ENCODE measurements at places on chromosomes 3 and 15. TPM values are rescaled to one million over a fixed set of nuclear protein-coding genes. Genes with fewer than 3 reads are reported as not detected.

The NEIL1 gene
- 8.6 TPM for total RNA-seq

The RAD54L2 gene
- total RNA-seq = 32.7 TPM

The GNAT1 gene
- not detected for total RNA-seq

The THBS1 gene
- total RNA-seq = 5.4 TPM

DNA sequence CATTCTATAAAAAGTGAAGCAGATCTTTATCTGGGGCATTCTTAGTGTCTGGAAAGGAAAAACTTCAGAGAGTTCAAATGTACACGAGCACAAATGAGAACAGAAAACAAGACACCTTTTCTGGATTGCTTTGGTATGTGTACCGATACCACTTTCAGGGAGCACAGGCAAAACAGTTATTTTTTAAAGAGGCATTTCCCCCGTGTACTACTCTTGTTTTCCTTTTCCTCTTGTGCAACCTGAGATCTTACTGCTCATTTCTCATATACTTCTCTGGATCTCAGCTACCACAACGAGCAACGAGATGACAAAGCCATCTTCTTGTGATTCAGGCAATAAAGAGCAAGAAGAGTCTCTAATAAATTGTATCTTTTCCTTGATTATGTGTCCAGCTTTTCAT, 463.6 kb downstream of the SHQ1 start:
- H3K27me3 ChIP-seq = no peaks in the 10 kb centered on the region
- H3K36me3 ChIP-seq = peaks cover 11% of the 10 kb centered on the region
- no peak overlapping the region for H3K4me3 ChIP-seq
- DNase-seq = no peak
- peaks cover 16% of the 10 kb centered on the region for H3K4me1 ChIP-seq

- DNase-seq = no peak
- H3K27ac ChIP-seq = peak overlapping the region; percentile 72
- H3K36me3 ChIP-seq = peaks cover 30% of the 10 kb centered on the region
- peaks cover 36% of the 10 kb centered on the region for H3K4me1 ChIP-seq
- peaks cover 4% of the 10 kb centered on the region for H3K27me3 ChIP-seq
- H3K4me3 ChIP-seq = peak overlapping the region; percentile 92
These were observed 585 bp downstream of the KIF23 start for GRCh38 chr15:69414701-69415167.

GRCh38 chr3:108296239-108296638, at the start of gene HHLA2:
TSS of gene HHLA2 (plus strand) at chr3:108296548. CDS start at chr3:108351814, 55,266 bp downstream.
- no peak for DNase-seq
- H3K4me3 ChIP-seq = peak within 1 kb of the TSS; percentile 48
- H3K4me1 ChIP-seq = peaks cover 77% of the 10 kb centered on the region
- H3K27me3 ChIP-seq = no peaks in the 10 kb centered on the region
- H3K36me3 ChIP-seq = peaks cover 13% of the 10 kb centered on the region

DNA sequence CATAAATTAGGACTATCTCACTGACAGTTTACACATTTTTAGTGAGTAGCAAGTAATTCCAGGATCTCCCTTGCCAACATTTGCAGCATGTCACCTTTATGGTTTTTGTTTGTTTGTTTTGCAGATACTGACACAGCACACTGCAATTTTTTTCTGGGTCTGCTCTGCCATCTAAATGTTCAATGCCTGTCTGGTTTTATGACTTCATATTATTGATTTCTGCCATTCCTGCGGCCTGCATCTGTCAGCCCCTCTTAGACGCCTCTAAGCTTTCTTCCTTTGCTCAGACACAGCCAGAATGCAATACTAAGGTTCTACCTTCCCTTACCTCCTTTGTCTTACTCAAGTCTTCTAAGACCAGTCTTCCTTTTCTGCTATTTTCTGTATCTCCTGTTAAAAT, 321.2 kb upstream of the AZI2 start:
- H3K4me1 ChIP-seq = no peaks in the 10 kb centered on the region
- no peak for DNase-seq
- no peak overlapping the region for H3K4me3 ChIP-seq
- no peak overlapping the region for H3K27ac ChIP-seq
- H3K27me3 ChIP-seq = peaks cover 2% of the 10 kb centered on the region

GRCh38 chr3:165518346-165518745, 318.9 kb downstream of the BCHE start:
- H3K27ac ChIP-seq = no peak overlapping the region
- no peak for DNase-seq
- no peaks in the 10 kb centered on the region for H3K36me3 ChIP-seq
- no peaks in the 10 kb centered on the region for H3K27me3 ChIP-seq

All from activated naive CD8-positive, alpha-beta T cell treated with anti-CD3 and anti-CD28 coated beads, Interleukin-2, amount 10 ng/mL, durations not matched to agents 7 days and 5 days (primary cell).